Kidney tubule cell (primary cell): ENCODE measurements at places on chromosomes 12 and 14.
A peak's percentile ranks its signal among the peaks of the same experiment; 100 is the strongest.

- no peak for DNase-seq
These were observed 148.0 kb upstream of the FOXN3 start for GRCh38 chr14:89564989-89565388.

GRCh38 chr12:22353615-22354325 lies 19.3 kb upstream of the ST8SIA1 start:
- no peak for DNase-seq

DNA sequence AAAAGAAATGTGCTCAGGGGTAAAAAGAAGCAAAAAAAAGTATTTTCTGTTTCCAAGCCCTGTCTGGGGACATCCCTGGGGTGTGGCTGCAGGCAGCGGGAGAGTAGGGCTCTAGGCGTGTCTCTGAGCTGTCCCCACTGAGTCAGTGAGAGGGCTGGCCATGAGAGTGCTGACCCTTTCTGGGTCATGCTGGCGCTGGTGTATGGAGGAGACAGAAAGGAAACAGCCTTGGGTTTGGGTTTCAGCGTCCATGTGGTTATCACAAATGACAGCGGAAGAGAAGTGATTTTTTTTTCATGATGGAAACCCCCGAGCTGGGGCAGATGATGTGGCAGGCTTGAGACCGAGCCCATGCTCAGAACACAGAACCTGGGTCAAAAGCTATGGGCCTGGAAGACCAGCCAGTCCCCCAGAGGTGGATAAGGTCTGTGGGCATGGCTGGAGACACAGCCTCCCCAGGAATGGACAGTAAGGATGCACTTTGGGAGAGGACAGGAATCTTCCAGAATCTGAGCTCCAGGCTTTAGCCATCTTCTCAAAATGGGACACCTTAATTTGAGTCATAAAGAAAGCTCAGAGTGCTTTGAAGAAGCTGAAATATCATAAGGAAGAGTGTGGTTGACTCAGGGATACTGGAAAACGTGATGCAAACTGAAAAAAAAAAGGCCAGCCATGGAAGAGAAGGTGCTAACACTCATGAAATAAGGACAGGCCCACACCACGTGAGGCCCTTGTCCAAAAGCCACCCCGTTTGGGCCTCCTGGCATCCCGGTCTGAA lies 36.2 kb downstream of the SYNE3 start:
- DNase-seq, result no peak

GRCh38 chr14:69324341-69324931 lies 64.5 kb downstream of the GALNT16 start:
- DNase-seq, result no peak

GRCh38 chr14:23640524-23641141 lies 4.5 kb downstream of the DHRS2 start:
- DNase-seq, result peak; percentile 31

GRCh38 chr12:2733493-2734355 lies 61.0 kb upstream of the FKBP4 start:
- DNase-seq, result no peak

GRCh38 chr12:103839609-103840461 lies 1.2 kb downstream of the NT5DC3 start:
- DNase-seq, result no peak

- no peak for DNase-seq
These were observed 113.0 kb downstream of the DYRK2 start for GRCh38 chr12:67761566-67761965.

- no peak for DNase-seq
These were observed 367.7 kb downstream of the SLC16A7 start for GRCh38 chr12:59963546-59963945.

DNA sequence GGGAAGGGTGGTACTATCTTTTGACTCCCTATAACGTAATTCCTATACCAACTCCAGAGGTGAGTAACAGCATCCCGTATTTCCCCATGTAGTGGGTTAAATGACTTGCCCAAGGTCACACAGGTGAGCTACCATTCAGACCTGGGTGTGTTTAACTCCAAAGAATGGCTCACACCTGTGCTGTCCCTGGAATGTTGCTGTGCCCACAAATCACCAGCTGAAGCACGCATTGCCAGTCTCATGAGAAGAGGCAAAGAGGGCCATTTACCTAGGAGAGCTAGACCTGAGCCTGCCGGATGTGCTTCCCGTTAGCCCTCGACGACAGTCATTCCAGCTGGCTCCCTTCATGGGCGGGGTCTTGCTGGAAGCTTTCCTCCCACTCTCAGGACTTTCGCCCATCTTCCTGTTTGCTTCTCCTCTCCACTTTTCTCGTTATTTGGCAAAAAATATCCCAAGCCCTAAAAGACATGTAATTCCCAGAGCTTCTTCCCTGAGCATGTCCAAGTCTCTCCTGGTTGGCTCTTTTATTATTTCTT lies 106.6 kb upstream of the VASH1 start:
- DNase-seq, result peak; percentile 41

DNA sequence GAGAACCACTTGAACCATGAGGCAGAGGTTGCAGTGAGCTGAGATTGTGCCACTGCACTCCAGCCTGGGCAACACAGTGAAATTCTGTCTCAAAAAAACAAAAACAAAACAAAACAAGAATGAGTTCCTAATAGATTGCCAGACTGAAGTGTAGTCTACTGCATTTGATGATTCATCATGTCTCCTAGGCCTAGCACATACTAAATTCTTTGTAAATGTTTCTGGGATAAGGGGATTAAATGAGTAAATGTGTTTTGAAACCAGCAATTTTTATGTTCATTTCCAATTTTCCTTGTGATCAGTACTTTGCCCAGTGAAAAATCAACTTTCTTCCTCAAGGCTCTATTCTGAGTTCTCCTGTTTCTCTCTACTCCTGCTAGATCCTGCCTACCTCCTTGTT lies 2.9 kb upstream of the DYRK2 start:
- peak; percentile 51 for DNase-seq

GRCh38 chr12:102465762-102466560 lies 14.4 kb downstream of the IGF1 start:
- DNase-seq, result no peak

- no peak for DNase-seq
These were observed 9.2 kb downstream of the PHB2 start for GRCh38 chr12:6961278-6961694.

DNA sequence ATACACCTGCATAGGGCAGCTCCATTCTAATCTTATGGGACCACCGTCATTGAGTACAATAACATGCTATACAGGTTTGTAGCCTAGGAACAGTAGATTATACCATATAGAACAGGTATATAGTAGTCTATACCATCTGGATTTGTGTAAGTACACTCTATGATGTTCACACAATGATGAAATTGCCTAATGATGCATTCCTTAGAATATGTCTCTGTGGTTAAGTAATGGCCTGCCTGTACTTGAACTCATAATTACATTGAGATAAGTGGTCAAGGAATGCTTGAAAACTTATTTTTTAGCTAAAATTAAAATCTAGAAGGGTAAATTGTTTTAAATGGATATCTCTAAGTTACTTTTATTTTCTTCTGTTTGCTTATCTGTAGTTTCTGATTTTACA lies 152.7 kb downstream of the SRGAP1 start:
- DNase-seq, result no peak

DNA sequence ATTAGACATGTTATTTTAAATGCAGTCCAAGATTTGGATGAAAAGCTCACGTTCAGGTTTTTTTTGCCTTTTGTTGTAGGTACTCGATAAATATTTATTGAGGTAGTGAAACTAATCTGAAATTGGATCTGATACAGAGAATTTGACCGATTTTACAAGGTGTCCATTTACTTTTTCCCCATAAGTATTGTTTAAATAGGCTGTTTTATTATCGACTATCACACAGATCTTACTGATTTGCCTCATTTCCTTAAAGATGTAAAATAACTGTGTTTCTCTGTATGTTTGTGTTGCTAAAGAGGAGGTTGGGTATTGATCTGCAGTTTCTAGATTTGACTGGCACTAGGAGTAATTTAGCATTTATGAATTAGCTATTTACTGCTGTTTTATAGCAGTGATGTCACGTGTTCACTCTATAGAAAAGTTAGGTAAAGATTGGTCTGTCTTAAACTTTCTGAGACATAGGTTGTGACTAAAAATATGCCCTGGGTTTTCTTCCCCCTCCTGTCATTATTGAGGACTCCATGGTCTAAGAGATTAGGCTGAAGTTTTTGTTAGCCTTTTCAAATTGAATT lies 3.5 kb downstream of the RAP1B start:
- no peak for DNase-seq

DNA sequence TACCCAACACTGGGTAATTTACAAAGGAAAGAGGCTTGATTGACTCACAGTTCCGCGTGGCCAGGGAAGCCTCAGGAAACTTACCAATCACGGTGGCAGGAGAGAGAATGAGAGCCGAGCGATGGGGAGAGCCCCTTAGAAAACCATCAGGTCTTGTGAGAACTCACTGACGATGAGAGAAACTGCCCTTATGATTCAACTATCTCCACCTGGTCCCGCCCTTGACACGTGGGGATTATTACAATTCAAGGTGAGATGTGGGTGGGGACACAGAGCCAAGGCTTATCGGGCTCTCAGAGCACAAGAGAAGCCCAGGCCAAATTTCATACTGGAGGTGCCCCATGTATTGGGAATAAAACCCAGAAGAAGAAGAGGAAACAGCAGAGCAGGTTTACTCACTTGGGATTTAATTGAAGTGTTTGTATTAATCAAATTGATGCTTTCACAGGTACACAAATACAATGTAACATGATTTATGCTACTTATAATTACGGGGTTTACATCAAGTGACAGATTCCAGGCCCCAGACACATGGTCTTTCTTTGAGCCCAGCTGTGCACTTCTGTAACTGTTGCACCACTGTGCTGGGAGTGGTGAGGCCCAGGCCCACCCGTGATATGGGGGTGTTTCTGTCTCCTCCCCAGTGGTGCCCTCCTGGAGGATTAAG lies 8.2 kb upstream of the CCDC85C start:
- DNase-seq, result no peak

GRCh38 chr14:24108336-24108874 lies 6.2 kb upstream of the DCAF11 start:
- DNase-seq, result no peak

DNA sequence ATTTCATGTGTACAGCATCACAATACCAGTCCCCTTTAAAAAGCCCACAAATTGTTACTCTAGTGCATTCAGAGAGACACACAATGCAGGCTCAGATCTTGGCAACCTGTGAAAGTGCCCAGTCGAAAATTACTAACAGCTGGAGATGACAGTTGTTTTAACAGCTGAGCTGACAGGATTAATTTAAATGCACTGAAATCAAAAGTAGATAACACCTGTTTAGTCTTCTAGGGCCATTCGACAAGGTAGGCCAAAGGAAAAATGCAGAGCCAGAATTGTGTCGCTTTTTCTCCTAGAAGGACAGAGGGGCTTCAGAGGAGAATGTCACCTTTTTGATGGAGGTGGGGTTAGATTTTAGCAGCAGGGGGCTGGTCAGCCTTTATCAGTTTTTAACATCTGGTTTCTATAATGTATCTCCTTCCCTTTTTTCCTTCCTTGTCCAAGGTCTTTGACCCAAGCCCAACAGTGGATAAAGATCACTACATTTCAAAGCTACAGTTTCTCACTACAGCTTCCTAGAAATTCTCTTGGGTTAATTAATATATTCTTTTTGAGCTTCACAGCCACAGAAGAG lies 139.1 kb downstream of the SOX5 start:
- no peak for DNase-seq

DNA sequence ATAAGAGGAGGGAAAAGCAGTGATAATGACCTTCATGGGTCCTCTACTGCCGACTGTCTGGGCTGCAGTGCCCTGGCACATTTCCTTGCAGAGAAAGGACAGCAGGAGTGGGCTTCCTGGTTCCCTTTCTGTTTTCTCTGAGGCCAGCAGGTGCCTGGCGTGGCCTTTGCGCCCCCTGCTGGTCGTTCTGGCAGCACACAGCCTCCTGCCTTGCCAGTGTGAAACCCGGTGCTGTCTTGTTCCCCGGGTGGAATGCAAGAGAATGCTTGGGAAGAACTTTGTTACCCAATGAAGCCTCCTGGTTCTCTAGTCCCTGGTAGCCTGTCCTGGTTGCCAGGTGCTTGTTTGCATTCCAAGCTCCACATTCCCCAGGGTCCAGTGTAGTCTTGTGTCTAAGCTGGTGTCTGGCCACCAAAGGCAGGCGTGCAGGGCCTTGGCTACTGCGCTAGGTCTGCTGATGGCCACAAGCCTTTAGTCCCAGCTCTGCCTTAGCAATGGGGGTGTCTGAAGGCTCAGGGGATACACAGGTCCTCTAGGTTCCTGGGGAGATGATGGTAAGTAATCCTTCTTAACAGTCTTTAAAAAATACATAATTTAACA lies 1392.4 kb upstream of the TMEM132C start:
- peak; percentile 59 for DNase-seq

DNA sequence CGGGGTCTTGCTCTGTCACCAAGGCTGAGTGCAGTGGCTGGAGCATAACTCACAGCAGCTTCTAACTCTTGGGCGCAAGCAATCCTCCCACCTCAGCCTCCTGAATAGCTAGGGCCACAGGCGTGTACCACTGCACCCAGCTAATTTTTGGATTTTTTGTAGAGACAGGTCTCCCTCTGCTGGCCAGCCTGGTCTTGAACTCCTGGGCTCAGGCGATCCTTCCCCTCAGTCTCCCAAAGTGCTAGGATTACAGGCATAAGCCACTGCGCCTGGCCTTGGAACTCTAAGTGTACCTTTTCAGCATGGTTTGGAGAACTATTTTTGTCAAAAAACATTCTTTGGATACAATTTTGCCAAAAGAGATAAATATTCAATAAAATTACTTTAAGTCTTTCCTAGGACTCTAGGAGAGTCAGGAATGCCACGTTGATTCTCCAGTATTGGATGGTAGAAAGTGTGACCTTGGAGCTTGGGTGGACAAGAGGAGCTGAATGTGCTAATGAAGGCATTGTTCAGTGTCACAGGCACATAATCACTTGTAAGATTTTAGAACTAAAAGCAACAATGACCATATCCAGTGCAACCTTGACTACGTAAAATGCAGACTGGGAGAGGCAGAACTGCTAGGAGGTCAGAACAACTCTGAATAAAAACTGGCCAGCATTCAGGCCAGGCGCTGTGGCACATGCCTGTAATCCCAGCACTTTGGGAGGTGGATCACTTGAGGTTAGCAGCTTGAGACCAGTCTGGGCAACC lies 2.8 kb downstream of the SRSF9 start:
- DNase-seq, result peak; percentile 51

DNA sequence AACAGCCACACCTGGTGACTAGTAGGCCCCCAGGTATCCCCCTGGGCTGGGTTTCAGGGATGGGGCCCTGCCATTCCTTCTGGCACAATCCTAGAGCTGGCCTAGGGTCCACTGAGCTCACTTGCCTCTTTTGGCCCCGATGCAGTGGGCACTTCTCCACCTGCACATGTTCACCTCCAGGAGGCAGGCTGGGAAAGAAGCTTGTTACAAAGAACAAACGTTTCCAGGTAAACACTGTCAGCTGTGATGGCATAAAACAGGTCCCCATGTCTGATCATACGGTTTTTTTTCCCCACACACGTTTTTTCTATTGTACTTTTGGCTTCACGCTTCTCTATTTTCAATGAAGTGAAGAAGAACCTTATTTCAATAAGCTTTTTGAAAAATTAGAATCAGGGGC lies 15.8 kb upstream of the HVCN1 start:
- peak; percentile 23 for DNase-seq

- peak; percentile 34 for DNase-seq
These were observed 101.9 kb upstream of the SFSWAP start for GRCh38 chr12:131608740-131609690.
